ENCODE measurements at places on chromosomes 13 and 19. TPM values are rescaled to one million over a fixed set of nuclear protein-coding genes. Genes with fewer than 3 reads are reported as not detected.

Gene CEACAM7
- total RNA-seq: 0.36 TPM

Gene PCP2
- total RNA-seq: 1.00 TPM

Gene PAF1
- total RNA-seq: 18.6 TPM

Gene KLK13
- total RNA-seq: not detected

Gene ZNF135
- total RNA-seq: 19.3 TPM

Gene FXYD1
- 1.5 TPM for total RNA-seq

Gene AMER2
- 113 TPM for total RNA-seq

Gene TUBB4A
- total RNA-seq: 52.7 TPM

Gene FBXO27
- total RNA-seq: 6.4 TPM

Gene ZNF225
- total RNA-seq: 9.8 TPM

Gene SSC5D
- total RNA-seq: 1.4 TPM

Gene MAP4K1
- total RNA-seq: 0.27 TPM

Gene TBXA2R
- 0.45 TPM for total RNA-seq

Gene RFPL4AL1
- total RNA-seq: not detected

Gene IGFLR1
- total RNA-seq: 1.3 TPM

Gene NOTCH3
- 28.7 TPM for total RNA-seq

Gene ZNF888
- total RNA-seq: 3.4 TPM

Gene VN1R2
- total RNA-seq: not detected

Gene ANKRD24
- 1.7 TPM for total RNA-seq

Gene PIK3R2
- 21.2 TPM for total RNA-seq

Data from cerebellum (tissue), 4 donors.